Cardiac septum (tissue), 1 donor: ENCODE measurements at places on chromosomes 7 and 10. TPM values are rescaled to one million over a fixed set of nuclear protein-coding genes. Genes with fewer than 3 reads are reported as not detected.

Gene C10orf62
- 0.51 TPM for total RNA-seq

Gene ATP6V0A4
- total RNA-seq = not detected

Gene OPN4
- total RNA-seq = not detected

Gene CRYGN
- total RNA-seq = not detected

Gene PPP1R3A
- total RNA-seq = 74.8 TPM

Gene EVX1
- not detected for total RNA-seq

Gene PPP1R3C
- 212 TPM for total RNA-seq

Gene WDR86
- not detected for total RNA-seq

Gene NRG3
- total RNA-seq = 0.57 TPM

Gene COX19
- total RNA-seq = 7.3 TPM

Gene IFIT1B
- 0.81 TPM for total RNA-seq

DNA sequence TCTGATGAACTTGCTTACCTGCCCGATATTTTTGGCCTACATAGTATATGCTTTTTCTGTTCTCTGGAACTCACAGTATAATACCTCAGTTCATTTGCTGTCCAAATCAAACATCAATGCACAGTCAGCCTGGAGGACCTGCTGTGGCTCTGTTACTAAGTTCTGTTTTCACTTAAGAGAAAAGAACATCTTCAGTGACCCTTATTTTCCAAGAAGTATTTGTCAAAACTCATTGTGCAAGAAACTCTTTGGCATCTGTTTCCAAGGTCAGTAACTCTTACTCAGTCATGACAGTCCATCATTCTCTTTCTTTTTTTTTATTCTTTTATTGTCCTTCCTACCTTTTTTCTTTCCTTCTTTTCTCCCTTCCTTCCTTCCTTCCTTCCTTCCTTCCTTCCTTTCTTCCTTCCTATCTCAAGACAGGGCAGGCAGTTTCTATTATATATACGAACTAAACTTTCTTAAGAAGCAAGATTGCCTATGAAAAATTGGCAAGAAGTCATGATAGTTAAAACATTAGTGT, 37.8 kb upstream of the SEM1 start:
- DNase-seq = no peak

GRCh38 chr10:43955978-43956377, 307.3 kb upstream of the ZNF32 start:
- DNase-seq = no peak

GRCh38 chr7:157195868-157196267, 57.1 kb downstream of the UBE3C start:
- DNase-seq = no peak

- no peak for DNase-seq
Observed at GRCh38 chr7:64951250-64951848, 39.5 kb downstream of the ZNF117 start.

GRCh38 chr10:13904064-13904463, 317.3 kb downstream of the PRPF18 start:
- no peak for DNase-seq

DNA sequence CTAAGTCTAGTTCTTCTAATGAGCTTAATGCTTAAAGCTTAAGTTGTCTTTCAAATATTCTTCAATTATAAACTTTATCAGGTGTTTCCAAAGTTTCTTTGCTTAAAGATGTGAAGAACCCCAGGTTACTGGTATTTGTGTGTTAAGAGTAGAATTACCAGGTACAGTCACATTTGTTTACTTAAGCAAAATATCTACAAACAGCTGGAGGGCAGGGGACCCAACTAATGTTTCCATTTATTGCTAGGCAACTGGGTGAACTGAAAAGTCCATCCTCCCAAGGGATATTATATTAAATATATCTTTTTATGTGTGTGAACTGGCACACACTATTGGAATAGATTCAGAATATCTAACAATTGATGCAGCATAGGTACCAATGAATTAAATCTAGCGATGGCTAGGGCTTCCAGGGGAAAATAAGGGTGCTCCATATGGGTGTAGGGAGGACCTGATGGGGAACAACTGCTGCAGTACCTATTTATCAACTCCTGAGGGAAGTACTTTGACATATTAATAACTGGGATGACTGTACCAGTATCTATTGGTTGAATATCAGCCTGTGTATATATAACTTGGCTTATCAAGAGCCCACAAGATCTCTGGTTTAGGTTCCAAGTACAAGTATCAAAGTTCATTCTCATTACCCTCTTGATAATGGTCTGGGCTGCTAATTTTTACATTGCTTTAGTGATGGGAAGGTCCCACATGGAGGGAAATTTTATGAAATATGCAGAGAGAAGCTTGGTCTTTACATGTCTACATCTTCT, 10.3 kb upstream of the AGR3 start:
- no peak for DNase-seq

- no peak for DNase-seq
Observed at GRCh38 chr10:71427246-71427645, 30.5 kb downstream of the CDH23 start.

DNA sequence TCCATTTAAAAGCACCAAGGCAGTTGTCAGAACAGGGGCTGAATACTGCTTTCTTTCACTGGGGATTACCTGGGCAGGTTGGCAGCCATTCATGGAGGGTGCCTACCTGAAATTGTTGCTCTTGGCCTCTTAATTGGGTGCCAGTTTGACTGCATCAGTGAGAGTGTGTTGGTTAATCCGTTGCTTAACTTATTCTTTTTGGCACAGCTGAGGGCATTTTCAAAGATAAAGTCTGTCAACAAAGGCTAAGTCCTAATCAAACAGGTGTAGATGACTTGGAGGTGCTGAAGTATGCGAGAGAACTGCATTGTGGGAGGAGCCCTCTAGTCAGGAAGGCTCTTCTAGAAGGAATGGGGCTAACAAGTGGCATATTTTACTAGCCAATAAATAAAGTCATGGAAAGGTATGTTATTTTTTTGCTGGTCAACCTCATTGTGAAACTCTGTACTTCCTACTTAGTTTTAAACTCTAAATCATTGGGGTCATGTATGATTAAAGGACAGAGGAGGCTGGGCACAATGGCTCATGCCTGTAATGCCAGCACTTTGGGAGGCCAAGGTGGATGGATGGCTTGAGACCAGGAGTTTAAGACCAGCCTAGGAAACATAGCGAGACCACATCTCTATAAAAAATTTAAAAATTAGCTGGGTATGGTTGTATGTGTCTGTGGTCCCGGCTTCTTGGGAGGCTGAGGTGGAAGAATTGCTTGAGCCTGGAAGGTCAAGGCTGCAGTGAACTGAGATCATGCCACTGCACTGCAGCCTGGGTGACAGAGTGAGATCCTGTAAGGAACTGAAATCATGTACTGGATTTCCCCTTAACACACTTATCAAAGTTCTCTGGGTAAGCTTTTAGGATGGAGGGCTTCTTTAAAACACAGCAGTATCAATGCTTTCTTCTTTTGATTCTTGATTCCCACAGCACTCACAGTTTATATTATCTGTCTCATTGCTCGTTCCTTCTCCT, 134.1 kb downstream of the LRMDA start:
- no peak for DNase-seq

- no peak for DNase-seq
Observed at GRCh38 chr7:139679731-139680594, 97.8 kb downstream of the HIPK2 start.

- DNase-seq = no peak
Observed at GRCh38 chr10:30436191-30436611, 2.2 kb downstream of the MAP3K8 start.

DNA sequence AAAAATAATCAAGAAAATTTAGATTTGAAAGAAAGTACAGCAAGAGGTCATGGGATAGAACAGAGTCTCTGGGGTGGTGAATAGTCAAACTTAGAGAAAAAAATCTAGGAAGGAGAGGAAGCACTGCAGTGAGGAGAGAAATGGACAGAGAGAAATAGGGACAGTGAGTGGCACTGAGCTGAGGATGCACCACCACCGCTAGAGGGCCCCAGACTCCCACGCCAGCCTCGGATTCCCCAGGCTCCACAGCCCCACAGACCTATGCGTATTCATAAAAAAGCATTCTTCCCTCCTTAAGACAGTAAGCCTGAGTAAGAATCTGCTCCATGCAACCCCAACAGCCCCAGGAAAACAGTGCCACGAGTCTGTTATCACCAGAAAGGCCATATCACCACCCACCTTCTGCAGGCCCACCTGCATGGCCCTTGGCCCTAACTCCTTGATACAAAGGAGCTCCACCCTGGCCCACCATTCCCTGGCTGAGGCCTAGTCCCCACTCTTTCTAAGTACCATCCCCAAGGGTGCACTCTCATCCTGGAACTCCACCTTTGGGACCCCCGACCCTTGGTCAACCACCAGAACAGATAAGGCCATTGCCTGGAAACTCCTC, 91.0 kb downstream of the ALOX5 start:
- peak; percentile 92 for DNase-seq

- DNase-seq = peak; percentile 35
Observed at GRCh38 chr10:47354165-47354564, 6.0 kb downstream of the RBP3 start.

- no peak for DNase-seq
Observed at GRCh38 chr10:73262105-73262730, 9.8 kb upstream of the MRPS16 start.

GRCh38 chr10:77391605-77392235, 245.9 kb downstream of the KCNMA1 start:
- peak; percentile 76 for DNase-seq

- peak; percentile 10 for DNase-seq
Observed at GRCh38 chr7:157949711-157950110, 612.9 kb downstream of the DNAJB6 start.

DNA sequence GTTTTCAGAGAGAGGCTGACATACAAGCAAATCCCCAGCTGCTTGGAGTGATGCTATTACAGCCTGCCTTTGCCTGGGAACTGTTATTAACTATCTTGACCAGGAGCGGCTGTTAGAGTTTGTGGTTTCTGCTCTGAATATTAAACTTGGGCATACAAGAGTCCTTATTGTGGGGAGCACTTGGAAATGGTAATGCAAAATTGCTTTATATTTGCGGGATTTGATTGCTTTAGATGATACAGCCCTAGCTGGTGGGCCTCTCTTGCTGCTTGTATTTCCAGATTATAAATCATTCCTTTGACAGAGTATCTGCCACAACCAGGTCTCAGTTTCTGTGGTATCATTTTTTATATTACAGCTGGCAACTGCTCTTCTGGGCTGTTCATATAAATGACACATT, 101.9 kb upstream of the FAM204A start:
- no peak for DNase-seq

GRCh38 chr10:114631090-114631665, 26.9 kb downstream of the ABLIM1 start:
- no peak for DNase-seq

DNA sequence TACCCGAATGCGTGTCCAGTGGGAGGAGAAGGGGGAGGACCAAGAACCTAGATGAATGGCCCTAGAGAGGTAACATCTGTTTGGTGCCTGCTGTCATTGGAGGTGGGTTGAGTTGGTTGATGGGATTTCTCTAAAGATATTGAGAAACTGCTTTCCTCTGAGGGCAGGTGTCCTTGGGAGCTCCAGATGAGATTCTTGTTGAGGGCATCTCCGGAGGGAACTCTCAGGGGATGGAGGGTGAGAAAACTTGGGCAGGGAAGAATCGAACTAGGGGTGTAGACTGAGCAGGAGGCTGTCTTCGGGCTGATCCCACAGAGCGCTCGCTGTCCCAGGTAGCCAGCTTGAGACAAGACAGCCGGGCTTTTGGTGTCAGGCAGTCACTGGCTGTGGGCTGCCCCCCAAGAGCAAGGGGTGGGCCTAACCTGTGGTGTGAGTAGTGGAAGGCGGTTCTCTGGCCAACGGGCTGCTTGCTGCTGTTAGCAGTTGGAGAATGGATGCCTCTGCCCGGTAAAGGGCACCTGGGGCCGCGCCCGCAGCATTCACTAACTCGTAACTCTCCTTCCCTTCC, 3.7 kb downstream of the IRF5 start:
- DNase-seq = no peak

GRCh38 chr7:1224086-1224716, 8.5 kb upstream of the UNCX start:
- no peak for DNase-seq

DNA sequence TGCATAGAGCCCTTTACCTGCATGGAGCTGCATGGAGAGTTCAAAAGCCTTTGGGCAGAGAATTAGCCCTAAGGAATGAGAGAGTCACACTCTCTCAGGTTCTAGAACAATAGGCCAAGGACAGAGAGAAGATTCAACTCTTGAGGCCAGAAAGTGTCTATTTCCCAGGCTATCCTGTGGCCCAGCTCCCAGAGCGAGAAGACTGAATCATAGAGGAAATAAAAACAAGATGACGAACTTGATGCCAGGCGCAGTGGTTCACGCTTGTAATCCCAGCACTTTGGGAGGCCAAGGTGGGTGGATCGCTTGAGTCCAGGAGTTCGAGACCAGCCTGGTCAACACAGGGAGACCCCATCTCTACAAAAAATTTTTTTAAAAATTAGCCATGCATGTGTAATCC, 18.3 kb upstream of the PODXL start:
- DNase-seq = no peak

GRCh38 chr10:91590904-91591796, 41.7 kb downstream of the PPP1R3C start:
- DNase-seq = no peak

DNA sequence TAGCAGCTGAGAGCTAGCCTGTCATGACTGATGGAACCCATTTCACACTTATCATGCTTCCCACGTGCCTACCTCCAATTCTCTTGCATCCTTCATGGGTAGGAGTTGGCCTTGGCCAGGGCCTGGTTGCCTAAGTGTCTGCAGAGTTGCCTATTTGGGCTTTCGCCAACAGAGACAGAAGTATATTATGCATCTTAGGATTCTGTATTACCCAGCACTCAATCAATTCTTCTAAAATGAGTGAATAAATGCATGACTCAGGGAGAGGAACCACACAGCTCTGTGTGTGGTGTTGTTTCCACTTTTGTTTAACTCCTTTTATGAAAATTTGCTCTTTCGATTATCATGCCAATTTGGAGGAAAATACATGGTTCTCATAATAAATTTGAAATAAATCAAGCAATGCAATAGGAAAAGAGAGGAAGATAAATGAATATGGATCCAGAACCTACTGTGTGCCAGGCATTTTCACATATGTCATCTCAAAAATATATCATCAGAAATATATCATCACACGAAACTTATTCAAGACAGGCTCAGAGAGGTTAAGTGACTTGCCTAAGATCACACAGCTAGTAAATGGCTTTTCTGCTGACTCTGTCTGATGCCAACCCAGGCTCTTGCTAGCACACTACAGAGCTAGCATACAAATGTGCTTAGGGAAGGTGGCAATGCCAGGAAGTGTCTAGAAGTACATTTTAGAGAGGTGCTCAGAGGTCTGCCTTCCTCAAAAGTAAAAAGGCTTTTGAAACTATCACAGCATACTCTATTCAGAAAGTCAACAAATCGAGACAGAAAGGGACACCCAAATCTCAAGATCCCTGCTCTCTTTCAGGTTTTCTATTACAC, 9.5 kb upstream of the HABP2 start:
- no peak for DNase-seq

GRCh38 chr10:55224007-55224781, 423.2 kb upstream of the PCDH15 start:
- no peak for DNase-seq

DNA sequence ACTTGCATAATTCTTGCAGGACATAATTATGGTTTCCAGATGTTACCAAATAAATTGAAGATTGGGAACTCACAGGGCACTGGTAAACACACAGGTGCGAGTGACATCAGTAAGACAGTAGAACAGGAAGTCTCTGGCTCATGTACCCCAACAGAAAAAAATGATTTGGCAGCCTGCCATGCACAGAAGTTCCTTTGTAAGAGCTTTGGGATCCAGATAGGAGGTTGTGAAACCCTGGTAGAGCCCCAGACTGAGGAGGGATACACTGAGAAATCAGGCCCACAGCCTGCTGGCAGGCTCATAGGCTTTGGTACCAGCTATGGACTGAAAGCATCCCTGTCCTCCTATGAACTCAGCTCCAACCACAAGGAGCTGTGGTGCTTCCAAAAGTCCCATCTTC, 118.0 kb downstream of the COBL start:
- DNase-seq = no peak

- DNase-seq = no peak
Observed at GRCh38 chr7:137976696-137977095, 25.2 kb downstream of the CREB3L2 start.
